Stomach (tissue), 19 donors: ENCODE measurements at places on chromosomes 13 and 19. TPM values are rescaled to one million over a fixed set of nuclear protein-coding genes. Genes with fewer than 3 reads are reported as not detected.

Gene LGALS7
- total RNA-seq: not detected

- no peaks in the 10 kb centered on the region for H3K27me3 ChIP-seq
- H3K27ac ChIP-seq: peak overlapping the region; percentile 73
- peak; percentile 55 for DNase-seq
- peaks cover 14% of the 10 kb centered on the region for H3K4me1 ChIP-seq
Observed at GRCh38 chr19:57559008-57559403, 657 bp downstream of the ZNF550 start.

DNA sequence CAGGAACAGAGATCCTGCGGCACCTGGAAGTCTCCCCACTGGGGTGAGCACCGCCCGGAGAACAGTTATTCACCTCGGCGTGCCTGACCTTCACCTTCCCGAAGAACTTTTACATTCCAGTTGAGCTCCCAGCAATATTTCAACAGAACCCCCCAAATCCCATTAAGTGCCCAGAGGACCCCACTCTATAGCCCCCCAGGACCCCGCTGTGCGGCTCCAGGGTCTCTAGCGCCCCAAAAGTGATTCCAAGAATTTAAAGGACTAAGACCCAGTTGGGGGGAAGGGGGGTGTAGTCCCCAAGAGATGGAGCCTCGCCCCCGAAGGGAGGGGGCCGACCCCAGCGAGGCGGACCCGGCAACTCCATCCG, 480 bp downstream of the GPR108 start:
- no peaks in the 10 kb centered on the region for H3K27me3 ChIP-seq
- H3K4me1 ChIP-seq: peaks cover 58% of the 10 kb centered on the region
- peak overlapping the region; percentile 97 for H3K27ac ChIP-seq
- DNase-seq: no peak
- peak overlapping the region; percentile 62 for H3K4me3 ChIP-seq

GRCh38 chr19:3343619-3344502, 22.5 kb upstream of the NFIC start:
- peak overlapping the region; percentile 89 for H3K27ac ChIP-seq
- H3K4me1 ChIP-seq: peaks cover 77% of the 10 kb centered on the region
- DNase-seq: peak; percentile 78
- H3K4me3 ChIP-seq: peak overlapping the region; percentile 19
- no peaks in the 10 kb centered on the region for H3K27me3 ChIP-seq
- H3K36me3 ChIP-seq: no peaks in the 10 kb centered on the region

DNA sequence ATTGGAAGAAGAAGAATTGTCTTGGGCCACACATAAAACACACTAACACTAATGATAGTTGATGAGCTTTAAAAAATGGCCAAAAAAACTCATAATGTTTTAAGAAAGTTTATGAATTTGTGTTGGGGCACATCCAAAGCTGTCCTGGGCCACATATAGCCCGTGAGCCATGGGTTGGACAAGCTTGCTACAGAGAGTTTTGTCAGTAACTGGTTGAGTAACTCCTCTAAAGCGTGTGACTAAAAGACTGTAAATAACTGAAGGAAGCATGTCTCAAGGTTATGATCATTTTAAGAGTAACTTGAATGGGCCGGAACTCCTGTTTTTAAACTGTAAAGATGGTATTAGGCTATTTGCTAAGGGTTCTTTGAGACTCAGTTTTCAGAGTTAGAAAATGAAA, 118.0 kb downstream of the KL start:
- H3K4me3 ChIP-seq: no peak overlapping the region
- peaks cover 22% of the 10 kb centered on the region for H3K4me1 ChIP-seq
- no peak overlapping the region for H3K27ac ChIP-seq
- H3K27me3 ChIP-seq: no peaks in the 10 kb centered on the region
- DNase-seq: no peak

Gene WDR62
- 3.7 TPM for total RNA-seq

Gene CDX2
- 106 TPM for total RNA-seq

Gene ARHGAP45
- total RNA-seq: 211 TPM

- H3K27me3 ChIP-seq: peaks cover 23% of the 10 kb centered on the region
- H3K36me3 ChIP-seq: peaks cover 31% of the 10 kb centered on the region
- H3K27ac ChIP-seq: peak overlapping the region; percentile 96
- H3K4me3 ChIP-seq: peak overlapping the region; percentile 100
- peaks cover 22% of the 10 kb centered on the region for H3K4me1 ChIP-seq
Observed at GRCh38 chr19:7681340-7682174, 924 bp downstream of the TRAPPC5 start.

- H3K27ac ChIP-seq: no peak overlapping the region
- peak; percentile 51 for DNase-seq
- H3K27me3 ChIP-seq: no peaks in the 10 kb centered on the region
- no peak overlapping the region for H3K4me3 ChIP-seq
- H3K4me1 ChIP-seq: peaks cover 3% of the 10 kb centered on the region
Observed at GRCh38 chr13:100724568-100724967, 50.0 kb upstream of the TMTC4 start.

DNA sequence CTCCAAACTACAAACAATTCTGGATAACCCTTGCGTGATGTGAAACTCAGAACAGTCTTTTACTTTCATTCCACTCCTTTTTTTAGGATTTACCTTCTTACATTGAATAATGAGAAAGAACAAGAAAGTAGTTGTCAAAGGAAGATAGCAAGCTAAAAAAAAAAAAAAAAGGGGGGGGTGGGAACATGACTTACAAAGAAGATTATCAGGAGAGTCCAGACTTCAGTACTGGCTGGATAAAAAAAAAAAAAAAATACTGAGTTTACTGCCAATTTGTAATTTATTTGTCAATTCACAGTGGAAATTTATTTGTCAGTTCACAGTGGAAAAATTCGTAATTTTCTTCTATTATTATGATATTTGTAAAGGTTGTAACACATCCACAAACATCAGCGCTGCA, 792.4 kb upstream of the SLITRK5 start:
- H3K4me1 ChIP-seq: no peaks in the 10 kb centered on the region
- no peak for DNase-seq
- H3K4me3 ChIP-seq: no peak overlapping the region
- no peaks in the 10 kb centered on the region for H3K36me3 ChIP-seq

- H3K4me3 ChIP-seq: no peak overlapping the region
- H3K36me3 ChIP-seq: no peaks in the 10 kb centered on the region
- no peak for DNase-seq
- H3K4me1 ChIP-seq: peaks cover 21% of the 10 kb centered on the region
- H3K27me3 ChIP-seq: no peaks in the 10 kb centered on the region
- H3K27ac ChIP-seq: no peak overlapping the region
Observed at GRCh38 chr13:53012707-53013106, 15.9 kb upstream of the OLFM4 start.

Gene ASF1B
- total RNA-seq: 2.6 TPM

GRCh38 chr13:113990321-113990837, 16.5 kb upstream of the C13orf46 start:
- H3K4me3 ChIP-seq: no peak overlapping the region
- no peaks in the 10 kb centered on the region for H3K4me1 ChIP-seq
- peaks cover 45% of the 10 kb centered on the region for H3K36me3 ChIP-seq
- no peak overlapping the region for H3K27ac ChIP-seq
- DNase-seq: no peak

DNA sequence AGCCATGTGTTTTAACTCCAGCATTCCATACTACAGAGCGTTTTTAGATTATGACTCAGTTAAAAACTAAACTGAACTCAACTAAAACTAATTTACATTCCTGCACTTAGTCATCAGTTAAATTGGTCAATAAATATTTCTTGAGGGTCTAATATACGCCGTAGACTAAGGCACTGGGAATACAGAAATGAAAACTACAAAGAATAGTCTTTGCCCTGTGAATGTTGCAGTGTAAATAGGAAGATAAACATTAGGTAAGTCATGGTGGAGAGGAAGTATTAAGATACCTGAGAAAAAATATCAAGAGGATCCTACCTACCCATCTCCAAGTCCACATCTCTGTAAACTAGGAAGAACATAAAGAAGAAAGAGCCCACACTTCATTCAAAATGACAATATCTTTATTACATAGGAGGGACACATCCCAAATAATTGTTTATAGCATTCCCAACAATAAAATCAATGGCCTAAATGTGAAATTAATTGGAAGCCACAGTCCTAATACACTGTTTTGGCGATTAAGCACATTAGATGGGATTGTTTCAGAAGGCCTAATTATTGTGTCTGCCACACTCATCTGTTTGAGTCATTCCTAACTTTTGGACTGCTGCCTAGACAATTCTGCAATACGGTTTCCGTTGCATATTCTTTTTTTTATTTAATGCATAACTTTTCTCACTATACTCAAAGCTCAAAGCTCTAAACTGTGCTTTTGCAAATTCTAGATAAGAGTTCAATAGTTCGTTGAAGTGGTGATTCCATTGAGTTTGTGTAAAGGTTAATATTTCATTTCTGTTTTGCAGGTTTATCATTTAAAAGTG, 52.9 kb downstream of the MBNL2 start:
- DNase-seq: no peak
- H3K4me3 ChIP-seq: no peak overlapping the region
- H3K36me3 ChIP-seq: peaks cover 10% of the 10 kb centered on the region
- peak overlapping the region; percentile 75 for H3K27ac ChIP-seq
- peaks cover 47% of the 10 kb centered on the region for H3K4me1 ChIP-seq
- no peaks in the 10 kb centered on the region for H3K27me3 ChIP-seq

Gene FKRP
- total RNA-seq: 76.3 TPM

Gene KLF16
- total RNA-seq: 22.3 TPM

GRCh38 chr19:18939922-18940768, 872 bp downstream of the HOMER3 start:
- peak overlapping the region; percentile 65 for H3K4me3 ChIP-seq
- DNase-seq: peak; percentile 37
- H3K27me3 ChIP-seq: no peaks in the 10 kb centered on the region
- peaks cover 23% of the 10 kb centered on the region for H3K4me1 ChIP-seq
- H3K27ac ChIP-seq: peak overlapping the region; percentile 63
- peaks cover 8% of the 10 kb centered on the region for H3K36me3 ChIP-seq

- no peak overlapping the region for H3K4me3 ChIP-seq
- no peaks in the 10 kb centered on the region for H3K4me1 ChIP-seq
- DNase-seq: no peak
- H3K27ac ChIP-seq: no peak overlapping the region
Observed at GRCh38 chr13:95367309-95367843, 66.1 kb upstream of the ABCC4 start.

Gene DMRTC2
- total RNA-seq: not detected

- no peak overlapping the region for H3K4me3 ChIP-seq
- no peak overlapping the region for H3K27ac ChIP-seq
- no peaks in the 10 kb centered on the region for H3K27me3 ChIP-seq
- no peaks in the 10 kb centered on the region for H3K4me1 ChIP-seq
Observed at GRCh38 chr13:113897966-113898365, 34.1 kb upstream of the GAS6 start.

DNA sequence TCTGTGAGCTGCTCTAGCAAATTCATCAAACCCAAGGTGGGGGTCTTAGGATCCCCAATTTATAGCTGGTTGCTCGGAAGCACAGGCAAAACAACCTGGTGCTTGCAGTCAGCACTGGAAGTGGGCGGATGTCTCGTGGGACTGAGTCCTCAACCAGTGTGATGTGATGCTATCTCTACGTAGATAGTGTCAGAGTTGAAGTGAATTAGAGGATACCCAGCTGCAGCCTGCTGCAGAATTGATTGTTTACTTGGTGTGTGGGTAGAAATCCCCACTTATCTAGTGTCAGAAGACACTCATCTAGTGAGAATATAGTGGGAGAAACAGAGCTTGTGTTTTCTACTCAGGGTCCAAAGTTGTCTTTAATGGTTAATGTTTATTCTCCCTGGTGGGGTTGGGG, 63.3 kb downstream of the CBY2 start:
- no peaks in the 10 kb centered on the region for H3K4me1 ChIP-seq
- no peak overlapping the region for H3K4me3 ChIP-seq
- H3K27me3 ChIP-seq: no peaks in the 10 kb centered on the region
- no peak overlapping the region for H3K27ac ChIP-seq

GRCh38 chr19:58518256-58519086, 1.1 kb downstream of the ZBTB45 start:
- H3K27ac ChIP-seq: peak overlapping the region; percentile 98
- H3K36me3 ChIP-seq: peaks cover 21% of the 10 kb centered on the region
- peak overlapping the region; percentile 80 for H3K4me3 ChIP-seq
- DNase-seq: peak; percentile 46
- peaks cover 63% of the 10 kb centered on the region for H3K4me1 ChIP-seq

Gene LSM7
- 9.8 TPM for total RNA-seq

Gene SGCG
- 3.5 TPM for total RNA-seq

GRCh38 chr19:7648265-7649014, 11.5 kb downstream of the STXBP2 start:
- no peak for DNase-seq
- peaks cover 15% of the 10 kb centered on the region for H3K4me1 ChIP-seq
- H3K36me3 ChIP-seq: no peaks in the 10 kb centered on the region
- H3K4me3 ChIP-seq: no peak overlapping the region
